Eye (tissue), 1 donor: ENCODE measurements at places on chromosomes 6 and 20.

- DNase-seq, result no peak
These were observed 86.9 kb downstream of the QKI start for GRCh38 chr6:163501439-163501838.

GRCh38 chr6:45169815-45170214, 158.3 kb upstream of the RUNX2 start:
- DNase-seq, result no peak

DNA sequence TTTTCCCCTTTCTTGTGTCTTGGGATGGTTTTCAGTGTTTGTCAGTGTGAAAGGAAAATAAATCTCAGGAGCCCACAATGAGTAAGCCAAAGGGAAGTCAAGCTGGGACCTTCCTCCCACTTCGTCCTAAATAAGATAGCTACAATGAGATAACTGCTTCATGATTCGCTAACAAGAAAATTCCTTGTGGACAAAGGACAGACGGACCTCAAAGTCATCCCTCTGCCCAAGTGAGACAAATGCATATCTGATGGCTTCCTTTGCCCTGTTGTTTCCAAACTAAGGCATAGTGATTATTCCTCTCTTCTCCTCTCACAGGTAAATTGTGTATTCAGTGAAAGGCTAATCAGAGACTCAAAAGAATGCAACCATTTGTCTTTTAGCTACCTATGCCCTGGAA, 26.1 kb upstream of the ADTRP start:
- no peak for DNase-seq

DNA sequence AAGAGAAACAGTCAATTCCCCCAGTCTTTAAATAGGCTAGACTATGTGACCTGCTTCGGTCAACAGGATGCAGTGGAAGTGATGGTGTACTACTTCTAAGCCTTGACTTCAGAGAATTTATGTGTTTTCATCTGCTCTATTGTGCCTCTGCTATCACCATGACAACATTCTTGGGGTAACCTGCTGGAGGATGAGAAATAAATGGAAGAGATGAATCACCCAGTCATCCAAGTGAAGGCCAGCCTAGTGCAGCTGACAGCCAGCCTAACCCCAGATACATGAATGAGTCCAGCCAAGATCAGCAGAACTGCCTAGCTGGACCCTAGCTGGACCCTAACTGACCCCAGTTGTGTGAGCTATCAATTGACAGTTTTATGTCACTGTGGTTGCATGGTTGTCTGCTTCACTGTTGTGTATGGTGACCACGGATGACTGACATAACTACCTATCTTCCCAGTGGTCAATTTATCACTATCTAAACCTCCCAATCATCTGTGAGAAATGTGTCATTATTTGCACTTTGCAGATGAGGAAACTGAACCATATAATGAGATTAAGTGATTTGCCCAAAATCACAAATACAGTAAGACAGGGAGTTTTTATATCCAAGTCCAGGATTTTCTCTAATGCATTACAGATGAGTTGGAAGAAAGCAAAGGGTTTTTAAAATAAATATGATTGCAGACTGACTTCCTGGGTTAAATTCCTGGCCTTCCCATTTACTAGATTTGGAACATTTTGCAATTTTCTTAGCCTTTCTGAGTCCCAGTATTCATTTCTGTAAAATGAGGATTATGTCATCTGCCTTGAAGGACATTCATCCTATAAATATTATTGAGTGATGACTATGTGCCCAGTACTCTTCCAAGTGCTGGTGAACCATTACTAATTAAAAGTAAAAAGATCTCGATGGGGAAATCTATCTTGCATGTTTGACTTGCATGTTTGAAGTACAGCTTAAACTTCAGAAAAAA, 136.4 kb upstream of the PLCB4 start:
- peak; percentile 27 for DNase-seq

GRCh38 chr6:20364327-20364726, 37.4 kb upstream of the E2F3 start:
- no peak for DNase-seq

- DNase-seq, result peak; percentile 27
These were observed 8.9 kb upstream of the UBE2V1 start for GRCh38 chr20:50121858-50122271.

GRCh38 chr6:16333580-16333979, 95.2 kb downstream of the GMPR start:
- DNase-seq, result no peak

GRCh38 chr6:4382362-4382853, 247.0 kb upstream of the ECI2 start:
- DNase-seq, result no peak

GRCh38 chr20:37885593-37886503, 17.1 kb upstream of the VSTM2L start:
- peak; percentile 40 for DNase-seq

DNA sequence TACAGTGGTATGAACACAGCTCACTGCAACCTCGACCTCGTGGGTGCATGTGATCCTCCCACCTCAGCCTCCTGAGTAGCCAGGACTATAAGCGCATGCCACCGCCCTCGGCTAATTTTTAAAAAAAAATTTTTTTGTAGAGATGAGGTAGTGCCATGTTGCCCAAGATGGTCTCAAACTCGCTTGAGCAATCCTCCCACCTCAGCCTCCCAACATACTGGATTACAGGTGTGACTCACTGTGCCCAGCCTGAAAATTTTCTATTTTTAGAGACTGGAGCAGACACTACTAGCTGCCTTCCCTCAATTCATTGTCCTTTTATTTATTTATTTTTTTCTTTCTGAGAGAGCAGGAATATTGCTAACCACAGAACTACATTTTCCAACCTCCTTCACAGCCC, 20.3 kb upstream of the GTF3C6 start:
- no peak for DNase-seq

- no peak for DNase-seq
These were observed 694.6 kb downstream of the QKI start for GRCh38 chr6:164108869-164109769.

DNA sequence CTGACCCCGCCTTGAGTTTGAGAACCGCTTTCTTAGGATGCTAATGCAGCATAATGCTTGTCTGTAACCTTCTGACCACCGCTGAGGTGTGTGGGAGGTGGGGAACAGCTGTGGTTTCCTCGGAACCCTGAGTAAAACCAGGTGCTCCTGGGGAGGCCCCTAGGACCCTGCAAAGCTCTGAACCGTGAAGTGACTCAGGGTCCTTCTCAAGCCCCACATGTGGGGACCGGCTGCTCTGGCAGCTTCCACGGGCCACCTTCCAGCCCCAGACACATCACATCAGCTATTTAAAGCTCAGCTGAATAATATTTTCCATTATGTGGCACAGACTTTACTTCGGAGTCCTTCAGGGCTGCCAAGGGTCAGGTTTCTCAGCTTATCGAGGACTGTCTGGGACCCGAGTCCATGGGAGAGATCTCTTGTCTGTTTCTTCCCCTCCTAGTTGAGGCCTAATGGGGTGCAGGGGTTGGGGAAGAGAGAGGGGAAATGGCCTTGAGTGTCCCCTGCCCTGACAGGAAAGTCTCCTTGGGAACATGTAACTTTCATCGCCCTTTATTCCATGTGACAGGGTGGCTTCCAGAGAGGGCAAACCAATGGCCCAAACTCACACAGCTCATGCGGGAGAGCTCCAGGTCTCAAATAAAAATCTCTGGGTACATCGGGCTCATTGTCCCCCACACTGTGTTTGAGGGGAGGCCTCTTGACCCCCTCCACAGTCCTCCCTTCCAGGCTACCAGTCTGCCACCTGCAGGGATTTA, 186.1 kb upstream of the SLC24A3 start:
- DNase-seq, result no peak

DNA sequence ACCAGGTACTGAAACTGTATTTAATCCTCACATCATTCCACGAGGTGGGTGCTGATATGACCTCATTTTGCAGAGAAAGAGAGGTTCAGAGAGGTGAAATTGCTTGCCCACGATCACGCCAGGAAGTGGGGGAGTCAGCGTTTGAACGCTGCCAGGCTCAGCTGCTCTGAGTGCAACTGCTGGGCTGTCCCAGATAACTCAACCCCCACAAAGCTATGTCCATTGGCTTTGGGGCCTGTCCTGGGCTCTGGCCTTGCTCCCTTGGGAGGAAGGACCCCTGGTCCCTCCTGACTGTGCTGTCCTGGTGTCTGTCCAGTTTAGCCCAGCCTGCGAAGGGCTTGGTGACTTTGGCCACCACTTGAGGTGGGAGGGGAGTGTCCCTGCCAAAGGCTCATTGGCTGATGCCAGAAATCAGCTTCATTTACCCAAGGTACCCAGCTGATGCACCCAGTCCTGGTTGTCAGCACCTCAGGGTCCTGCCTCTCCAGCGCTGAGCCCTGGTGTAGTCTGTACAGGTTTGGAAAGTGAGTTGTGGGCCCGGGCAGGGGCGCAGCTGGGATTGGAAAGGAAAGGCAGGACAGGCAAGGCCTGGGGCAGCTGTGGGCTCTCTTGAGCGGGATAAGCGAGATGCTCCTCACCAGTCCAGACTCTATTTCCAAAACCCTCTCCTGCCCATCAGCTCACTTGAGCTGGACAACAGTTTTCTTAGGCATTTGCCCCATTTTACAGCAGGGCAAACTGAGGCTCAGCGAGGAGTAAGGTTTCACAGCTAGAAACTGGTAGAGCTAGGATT, 38.5 kb downstream of the SUN5 start:
- DNase-seq, result no peak

DNA sequence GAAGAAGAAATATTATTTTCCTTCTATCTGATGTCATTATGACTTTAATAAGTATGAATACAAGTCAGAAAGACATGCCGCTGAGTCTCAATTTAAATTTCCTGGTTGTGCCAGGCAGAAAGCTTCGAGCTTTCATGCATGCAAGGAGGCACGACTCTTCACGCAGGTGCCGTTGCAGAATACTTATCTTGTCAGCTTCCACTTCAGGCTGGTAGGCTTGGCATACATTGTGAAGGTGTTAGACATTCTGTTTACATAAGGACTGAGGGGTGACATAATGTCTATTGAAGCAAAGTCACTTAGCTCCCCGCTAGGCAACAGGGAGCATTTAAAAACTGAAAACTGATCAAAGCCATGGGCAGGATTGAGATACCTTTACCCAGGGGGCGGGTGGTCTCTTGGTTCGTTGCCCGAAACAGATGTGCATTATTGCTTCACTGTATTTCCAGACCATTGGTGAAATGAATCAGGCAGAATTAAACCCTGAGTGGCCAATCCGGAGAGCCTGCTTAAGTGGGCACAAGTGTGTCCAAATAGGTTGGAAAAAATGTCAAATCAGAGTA, 16.4 kb downstream of the BMP6 start:
- peak; percentile 65 for DNase-seq

GRCh38 chr6:63573899-63574553, 1.7 kb downstream of the LOC128125822 start:
- peak; percentile 82 for DNase-seq

- DNase-seq, result no peak
These were observed 68.2 kb downstream of the PSMG4 start for GRCh38 chr6:3326981-3327380.

- DNase-seq, result no peak
These were observed 20.4 kb downstream of the SERINC3 start for GRCh38 chr20:44501448-44501847.

DNA sequence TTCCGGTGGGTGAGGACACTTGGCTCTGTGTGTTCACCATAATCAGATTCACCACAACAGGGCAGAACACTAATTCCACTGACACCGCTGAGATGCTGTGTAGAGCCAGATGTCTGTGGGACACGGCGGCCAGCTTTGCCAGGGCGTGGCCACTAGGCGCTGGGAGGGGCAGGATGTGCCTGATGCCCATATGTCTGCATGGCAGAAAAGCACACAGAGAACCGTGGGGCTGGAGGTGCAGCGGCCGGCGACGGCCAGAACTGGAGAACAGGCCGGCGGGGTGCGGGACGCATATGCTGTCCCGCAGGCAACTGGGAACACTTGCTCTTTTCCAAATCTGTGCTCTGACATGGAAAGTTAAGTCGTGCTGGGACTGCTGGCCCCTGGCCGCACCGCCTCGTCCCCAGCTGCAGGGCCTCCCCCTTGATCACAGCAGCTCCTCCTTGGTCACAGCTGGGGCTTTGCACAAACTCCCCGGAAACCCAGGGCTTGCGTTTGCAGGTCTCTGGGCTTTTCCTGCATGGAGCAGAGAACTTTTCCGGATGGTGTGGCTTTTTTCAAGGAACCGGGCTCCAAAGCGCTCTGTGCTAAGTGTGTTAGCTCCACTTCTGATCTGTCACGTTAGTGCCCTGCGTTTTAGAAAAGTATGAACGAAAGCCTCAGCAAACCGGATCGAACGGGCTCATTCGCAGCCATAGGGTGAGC, 31.1 kb downstream of the NTSR1 start:
- DNase-seq, result no peak

DNA sequence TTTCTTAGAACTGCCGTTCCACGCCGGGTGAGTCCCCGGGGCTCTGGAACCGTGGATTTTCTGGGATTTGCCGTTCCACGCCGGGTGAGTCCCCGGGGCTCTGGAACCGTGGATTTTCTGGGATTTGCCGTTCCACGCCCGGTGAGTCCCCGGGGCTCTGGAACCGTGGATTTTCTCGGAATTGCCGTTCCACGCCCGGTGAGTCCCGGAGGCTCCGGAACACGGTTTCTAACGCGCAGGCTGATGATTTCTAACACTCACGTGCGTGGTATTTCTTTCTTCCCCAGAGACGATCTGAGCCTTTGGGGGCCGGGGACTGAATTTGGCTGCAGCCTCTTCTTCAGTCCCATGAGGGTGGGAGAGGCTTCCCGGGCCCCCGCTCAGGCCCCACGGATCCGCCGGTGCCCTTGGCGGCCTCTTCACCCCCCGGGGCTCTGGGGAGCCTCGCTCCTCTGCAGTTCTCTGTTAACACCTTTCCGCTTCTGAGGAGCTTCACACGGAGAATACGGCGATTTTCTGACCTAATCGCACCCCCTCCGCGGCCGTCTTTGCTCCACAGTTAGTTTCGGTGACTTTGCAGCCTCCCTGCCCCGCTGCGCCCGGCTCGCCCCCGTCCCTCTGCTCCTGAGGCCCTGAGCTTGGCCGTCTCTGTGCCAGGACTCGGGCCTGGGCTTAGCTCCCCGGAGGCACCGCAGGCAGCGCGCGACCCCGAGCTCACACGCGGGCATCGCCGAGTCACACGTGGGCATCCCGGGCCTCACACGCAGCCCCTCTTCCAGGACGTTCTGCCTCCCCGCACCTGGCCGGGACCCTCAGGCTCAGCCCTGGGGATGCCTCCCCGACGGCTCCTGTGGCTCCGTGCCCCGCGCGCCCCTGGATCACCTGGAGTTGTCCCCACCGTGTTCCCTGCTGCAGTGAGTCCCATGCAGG, 7.2 kb upstream of the KIF25 start:
- no peak for DNase-seq

DNA sequence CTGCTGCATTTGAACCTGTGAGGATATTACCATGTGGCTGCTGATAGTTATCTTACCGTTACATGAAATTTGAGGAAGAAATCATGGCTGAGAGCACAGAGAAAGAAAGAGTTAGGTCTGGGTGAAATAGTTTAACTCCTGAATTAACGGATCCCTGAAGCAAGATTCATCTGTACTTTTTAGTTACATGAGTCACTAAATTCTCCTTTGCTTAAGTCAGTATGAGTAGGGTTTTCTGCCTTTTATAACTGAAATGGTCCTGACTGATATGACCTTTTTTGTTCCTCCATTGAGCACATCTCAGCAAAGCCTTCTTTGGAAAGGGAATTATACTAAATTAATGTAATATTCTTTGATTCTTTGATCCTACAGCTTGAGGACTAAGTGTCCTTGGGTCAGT, 333.3 kb upstream of the ZFP64 start:
- no peak for DNase-seq
